ENCODE measurements at places on chromosomes 5 and 9.

DNA sequence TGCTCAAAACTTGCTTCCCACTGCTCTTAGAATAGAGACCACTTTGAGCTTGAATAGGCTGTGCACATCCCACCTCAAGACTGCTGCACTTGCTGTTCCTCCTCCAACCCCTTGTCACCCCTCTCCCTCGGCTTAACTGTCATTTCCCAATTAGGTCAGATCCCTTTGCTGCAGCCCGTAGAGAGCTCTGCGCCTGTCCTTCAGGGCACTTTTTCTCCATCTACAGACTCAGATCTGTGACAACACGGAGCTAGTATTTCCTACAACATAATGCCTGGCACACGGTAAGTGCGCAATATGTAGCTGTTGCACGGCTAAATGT, 485 bp upstream of the HABP4 start:
- DNase-seq = no peak

DNA sequence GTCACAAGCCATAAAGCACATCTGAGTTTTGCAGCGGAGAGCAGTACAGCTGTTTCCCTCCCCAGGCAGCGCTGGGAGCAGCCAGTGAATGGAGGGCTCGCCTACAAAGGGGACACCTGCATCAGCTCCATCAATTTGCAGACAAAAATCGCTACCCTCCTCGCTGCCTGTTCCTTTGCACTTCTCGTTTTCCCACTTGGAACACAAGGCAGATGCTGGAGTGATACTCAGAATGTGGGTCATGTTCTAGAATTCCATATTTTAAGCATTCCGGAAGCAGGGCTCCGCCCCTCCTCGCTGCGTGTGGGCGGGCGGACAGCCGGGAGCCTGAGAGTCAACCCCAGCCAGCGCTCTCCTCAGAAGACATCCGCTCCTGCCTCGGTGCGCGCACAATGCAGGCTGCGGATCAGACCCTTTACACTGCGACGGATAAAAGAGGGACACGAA, 92.1 kb downstream of the LMNB1 start:
- DNase-seq = peak; percentile 6

DNA sequence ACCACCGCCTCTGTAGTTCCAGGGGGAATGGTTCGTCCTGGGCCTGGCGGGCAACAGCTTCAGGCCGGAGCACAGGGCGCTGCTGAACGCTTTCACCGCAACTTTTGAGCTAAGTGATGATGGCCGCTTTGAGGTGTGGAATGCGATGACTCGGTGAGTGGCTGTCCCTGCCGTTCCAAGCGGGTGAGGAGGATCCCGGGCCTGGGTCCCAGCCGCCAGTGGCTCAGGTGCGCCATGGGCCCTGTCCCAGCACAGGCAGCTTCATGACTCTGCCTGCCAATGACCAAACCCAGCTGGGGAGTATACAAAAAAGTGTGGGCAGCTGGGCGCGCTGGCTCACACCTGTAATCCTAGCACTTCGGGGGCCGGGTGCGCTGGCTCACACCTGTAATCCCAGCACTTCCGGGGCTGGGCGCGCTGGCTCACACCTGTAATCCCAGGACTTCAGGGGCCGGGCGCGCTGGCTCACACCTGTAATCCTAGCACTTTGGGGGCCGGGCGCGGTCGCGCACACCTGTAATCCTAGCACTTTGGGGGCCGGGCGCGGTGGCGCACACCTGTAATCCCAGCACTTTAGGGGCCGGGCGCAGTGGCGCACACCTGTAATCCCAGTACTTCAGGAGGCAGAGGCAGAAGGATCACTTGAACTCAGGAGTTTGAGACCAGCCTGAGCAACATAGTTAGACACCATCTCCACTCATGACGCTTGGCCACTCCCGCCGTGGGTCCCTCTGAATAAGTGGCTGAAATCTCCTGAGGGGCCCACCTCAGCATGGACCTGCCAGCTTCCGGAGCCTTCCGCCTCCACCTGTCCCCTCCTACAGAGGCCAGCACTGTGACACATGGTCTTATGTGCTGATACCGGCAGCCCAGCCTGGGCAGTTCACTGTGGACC, 1.1 kb downstream of the LCN12 start:
- no peak for DNase-seq

- DNase-seq = no peak
Observed at GRCh38 chr9:107989099-107989498, 499.5 kb upstream of the KLF4 start.

DNA sequence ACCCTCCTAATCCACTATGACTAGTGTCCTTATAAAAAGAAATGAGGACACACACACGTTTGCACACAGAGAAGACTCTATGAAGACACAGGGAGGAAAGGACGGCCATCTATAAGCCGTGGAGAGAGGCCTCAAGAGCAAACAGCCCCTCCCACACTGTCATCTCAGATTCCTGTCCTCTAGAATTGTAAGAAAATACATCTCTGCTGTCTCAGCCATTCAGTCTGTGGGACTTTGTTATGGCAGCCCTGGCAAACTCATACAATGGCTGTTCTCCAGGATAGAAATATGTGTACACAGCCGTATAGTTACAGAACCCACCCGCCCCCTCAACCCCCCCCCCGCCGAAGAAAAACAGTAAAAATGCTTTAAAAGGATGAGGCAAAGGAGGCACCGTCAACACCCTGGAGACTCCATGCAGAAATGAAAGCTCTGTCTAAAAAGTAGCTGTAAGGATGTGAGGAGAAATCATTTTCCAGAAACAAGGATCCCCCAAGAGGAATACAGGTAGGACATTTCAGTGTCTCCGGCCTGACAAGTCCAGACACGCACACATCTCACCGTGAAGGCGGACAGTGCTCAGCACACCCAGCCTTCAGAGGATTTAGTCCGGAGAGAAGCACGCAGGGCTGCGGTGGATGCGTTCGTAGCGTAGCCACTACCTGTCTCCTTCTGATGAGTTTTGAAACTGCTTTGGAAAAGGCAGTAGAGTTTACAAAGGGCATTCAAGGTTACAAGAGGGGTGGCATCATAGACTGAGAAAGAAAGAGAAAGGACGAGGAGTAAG, 110.8 kb upstream of the ERCC6L2 start:
- DNase-seq = no peak

GRCh38 chr5:73938938-73939320, 312.9 kb downstream of the ARHGEF28 start:
- no peak for DNase-seq

GRCh38 chr5:137858954-137859353, 8.7 kb upstream of the MYOT start:
- no peak for DNase-seq

DNA sequence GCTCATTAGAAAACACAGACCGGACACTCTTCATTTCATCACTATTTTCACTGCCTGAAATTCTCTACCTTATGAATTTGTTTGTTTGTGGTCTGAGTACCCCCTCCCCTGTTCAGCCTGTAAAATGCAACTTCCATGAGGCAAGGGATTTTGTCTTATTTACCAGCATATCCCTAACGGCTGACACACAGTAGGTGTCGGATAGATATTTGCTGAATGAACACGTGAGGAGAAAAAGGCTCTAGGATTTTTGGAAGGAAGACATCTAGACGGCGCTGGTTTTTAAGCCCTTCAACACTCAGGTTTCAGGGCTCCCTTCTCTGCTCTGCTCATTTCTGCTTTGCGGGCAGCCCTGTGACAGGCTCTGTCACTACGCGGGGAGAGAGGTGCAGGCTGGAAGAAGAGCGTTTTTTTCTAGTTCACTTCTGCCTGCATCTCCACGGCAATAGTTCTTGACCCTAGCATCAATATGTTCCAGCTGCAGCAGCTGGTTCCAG, 41.0 kb downstream of the KCNMB1 start:
- DNase-seq = no peak
